ENCODE measurements at places on chromosomes 13 and 19.

DNA sequence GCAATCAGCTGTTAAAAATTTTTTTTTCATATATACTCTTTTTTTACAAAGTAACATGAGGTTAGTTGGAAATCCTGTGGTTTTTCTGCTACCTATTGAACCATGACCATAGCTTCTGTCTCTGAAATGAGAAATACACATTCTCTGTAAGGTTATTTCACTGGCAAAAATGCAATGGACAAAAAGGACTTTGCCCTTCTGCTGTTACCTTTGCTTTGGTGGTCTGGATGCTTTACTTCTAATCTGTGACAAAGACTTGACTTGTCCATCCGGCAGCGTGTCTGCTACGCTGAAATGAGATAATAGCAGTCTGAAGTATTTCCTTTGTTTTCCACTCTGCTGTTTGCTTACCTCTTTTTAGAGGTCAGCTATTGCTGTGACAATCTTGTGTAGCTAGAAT lies 412.8 kb downstream of the SLITRK6 start:
- no peak for DNase-seq

- DNase-seq = peak; percentile 81
Observed at GRCh38 chr19:7926021-7926726, at the start of gene CTXN1. TSS of gene CTXN1 (minus strand) at chr19:7926135. CDS start at chr19:7925538, 597 bp downstream.

- DNase-seq = no peak
Observed at GRCh38 chr19:8403098-8403819, 9.8 kb upstream of the MARCHF2 start.

DNA sequence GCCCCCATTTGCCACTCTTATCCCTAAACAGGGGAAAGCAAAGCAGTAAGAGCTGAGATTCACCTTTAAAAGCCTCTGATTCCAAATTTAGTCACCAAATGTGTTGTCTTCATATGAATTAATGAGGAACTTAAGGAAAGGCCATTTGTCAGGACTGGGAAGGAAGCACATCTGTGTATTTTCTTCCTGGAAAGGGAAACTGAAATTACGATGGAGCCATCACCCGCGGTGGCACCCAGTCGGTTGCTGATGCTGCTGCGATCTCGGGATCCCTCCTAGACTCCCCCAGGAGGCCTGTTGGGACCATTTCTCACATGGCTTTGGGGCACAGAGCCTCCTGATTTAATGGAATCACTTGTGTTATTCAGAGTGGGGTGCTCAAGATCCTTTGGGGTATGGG lies 7.4 kb upstream of the IL4I1 start:
- DNase-seq = no peak

DNA sequence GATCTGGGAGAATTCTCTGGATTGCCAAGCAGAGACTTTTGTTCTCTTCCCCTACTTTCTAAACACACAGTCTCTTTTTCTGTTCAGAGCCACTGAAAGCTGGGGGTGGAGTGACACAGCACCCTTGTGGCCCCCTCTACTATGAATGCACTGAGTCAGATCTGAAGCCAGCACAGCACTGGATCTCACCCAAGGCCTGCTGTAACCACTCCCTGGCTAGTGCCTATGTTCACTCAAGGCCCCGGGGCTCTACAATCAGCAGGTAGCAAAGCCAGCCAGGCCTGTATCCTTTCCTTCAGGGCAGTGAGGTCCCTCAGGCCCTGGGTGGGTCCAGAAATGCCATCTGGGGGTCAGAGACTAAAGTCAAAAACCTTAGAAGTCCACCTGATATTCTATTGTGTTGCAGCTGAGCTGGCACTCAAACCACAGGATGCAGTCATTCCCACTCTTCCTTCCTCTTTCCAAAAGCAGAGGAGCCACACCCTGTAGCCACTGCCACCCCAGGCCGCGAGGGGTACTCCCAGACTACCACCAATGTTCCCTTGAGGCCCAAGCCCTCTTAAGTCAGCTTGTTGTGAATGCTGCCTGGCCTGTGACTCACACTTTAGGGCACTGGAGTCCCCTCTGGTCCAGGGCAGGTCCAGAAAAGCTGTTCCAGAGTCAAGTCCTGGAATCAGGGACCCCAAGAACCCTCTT lies 110.1 kb upstream of the RXFP2 start:
- no peak for DNase-seq

DNA sequence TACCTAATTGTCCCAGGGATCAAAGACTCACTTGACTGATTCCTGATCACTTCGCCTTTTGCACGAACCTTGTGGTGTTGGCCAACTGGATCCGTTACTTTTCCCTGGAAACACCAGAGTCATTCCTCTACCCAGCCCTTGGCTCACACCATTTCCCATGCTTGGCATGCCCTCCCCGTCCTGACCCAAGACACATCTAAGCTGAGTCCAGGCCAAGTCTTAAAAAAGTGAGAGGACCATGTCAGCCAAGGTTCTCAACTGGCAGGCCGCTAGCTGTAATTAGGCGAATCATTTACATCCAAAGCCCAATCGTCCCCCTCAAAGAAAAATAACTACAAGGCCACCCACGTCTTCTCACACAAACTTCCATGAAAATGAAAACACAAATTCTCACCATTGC lies 11.5 kb downstream of the PLAUR start:
- no peak for DNase-seq

GRCh38 chr13:98466634-98467236 lies 110.2 kb downstream of the STK24 start:
- peak; percentile 52 for DNase-seq

DNA sequence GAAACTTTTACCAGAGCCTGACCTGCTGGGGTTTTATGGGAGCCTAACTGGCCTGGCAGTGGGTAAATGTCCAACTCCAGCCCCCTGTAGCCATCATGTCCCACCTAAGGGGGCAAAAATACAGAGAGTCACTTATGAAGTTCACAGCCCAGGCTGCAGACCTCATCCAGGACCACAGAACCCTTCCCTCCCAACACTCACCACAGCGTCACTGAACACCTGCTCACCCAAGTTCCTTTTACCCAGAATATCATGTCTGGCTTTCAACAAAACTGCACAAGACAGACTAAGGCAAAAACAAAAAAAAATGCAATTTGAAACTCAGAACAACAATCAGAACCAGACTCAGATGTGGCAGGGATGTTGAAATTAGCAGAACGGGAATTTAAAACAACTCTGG lies 6.4 kb downstream of the CEACAM3 start:
- no peak for DNase-seq

GRCh38 chr19:10422846-10423245 lies 2.5 kb downstream of the PDE4A start:
- DNase-seq = no peak

DNA sequence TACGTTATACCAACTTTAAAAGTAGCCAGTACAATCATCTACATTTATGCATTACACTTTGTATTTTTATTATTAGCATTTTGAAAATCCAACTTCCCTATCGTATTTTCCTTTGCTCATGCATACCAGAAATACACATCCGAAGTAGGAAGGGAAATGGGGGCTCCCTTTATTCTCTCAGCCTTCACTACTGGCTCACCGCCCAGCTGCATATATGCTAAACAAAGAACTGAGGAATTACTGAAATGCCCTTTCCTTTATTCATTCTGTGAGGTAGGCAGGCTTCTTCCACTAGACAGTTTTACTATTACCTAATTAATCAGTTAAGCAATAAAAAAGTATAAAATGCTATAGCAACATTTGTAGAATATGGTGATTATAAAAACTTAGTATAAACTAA lies 291.6 kb downstream of the KLF12 start:
- no peak for DNase-seq

GRCh38 chr13:104937881-104938280 lies 1597.6 kb downstream of the EFNB2 start:
- DNase-seq = no peak

DNA sequence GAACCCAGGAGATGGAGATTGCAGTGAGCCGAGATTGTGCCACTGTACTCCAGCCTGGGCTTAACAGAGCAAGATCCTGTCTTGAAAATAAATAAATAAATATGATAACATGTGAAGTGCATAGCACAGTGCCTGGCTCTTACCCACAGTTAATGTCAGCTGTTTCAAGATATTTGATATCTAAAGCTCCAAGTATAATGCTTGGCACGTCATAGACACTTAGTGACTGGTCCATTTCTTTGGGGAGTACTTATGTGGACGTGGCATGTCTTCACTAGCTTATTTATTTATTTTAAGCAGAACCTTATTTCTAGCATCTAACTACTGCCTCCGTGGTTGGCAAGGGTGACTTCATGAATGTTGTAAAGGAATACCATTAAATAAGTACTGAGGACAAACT lies 18.8 kb downstream of the GARRE1 start:
- DNase-seq = no peak

DNA sequence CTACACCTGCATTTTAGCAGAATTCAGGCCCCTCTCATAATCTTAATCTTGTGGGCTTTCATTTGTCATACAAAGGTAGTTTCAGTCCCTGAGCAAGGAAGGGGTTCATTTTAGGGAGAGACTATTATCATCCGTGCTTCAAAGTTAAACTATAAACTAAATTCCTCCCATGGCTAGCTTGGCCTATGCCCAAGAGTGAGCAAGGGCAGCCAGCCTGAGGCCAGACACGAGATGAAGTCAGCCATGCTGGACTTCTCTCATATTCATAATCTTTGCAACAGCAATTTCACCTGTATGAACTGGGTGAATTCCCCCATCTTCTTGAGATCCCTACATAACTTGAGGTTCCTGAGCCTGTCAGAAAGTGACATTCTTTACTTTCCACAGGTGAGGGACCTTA lies 13.0 kb downstream of the ERICH4 start:
- DNase-seq = no peak

GRCh38 chr13:43983373-43983772 lies 103.7 kb downstream of the LACC1 start:
- no peak for DNase-seq

DNA sequence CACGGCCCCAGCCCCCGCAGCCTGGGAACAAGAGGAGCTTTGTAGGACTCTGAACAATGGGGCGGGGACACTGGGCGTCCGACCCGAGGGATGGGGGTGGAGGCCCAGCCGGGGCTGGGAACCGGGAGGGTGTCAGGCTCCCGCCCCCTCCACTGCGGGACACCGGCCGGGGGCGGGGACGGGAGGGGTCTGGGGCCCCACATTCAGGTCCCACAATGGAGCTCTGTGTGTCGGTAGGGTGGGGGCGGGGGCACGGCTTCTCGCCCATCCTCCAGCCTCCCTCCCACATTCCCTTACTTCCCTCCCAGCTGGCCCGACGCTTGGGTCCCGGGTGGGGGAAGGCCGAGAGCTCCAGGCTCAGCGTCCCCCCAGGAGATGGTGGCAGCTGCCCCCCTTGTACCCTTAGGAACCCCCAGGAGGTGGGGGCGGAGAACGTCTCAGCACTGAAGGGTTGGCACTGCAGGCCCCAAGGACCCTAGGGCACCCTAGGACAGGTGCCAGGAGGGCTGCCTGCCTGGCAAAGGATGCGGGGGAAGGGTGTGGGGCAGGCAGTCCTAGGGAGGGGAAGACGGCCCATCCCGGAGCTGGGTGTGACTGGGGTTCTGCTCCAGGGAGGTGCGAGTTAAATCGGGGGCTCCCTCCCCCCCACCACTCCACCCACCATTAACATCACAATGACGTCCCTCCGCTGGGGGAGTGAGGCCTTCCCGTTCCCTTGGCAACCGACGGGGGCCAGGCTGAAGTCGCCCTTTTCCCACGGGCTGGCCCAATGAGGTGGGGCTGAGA lies 5.3 kb downstream of the TTYH1 start:
- DNase-seq = no peak

DNA sequence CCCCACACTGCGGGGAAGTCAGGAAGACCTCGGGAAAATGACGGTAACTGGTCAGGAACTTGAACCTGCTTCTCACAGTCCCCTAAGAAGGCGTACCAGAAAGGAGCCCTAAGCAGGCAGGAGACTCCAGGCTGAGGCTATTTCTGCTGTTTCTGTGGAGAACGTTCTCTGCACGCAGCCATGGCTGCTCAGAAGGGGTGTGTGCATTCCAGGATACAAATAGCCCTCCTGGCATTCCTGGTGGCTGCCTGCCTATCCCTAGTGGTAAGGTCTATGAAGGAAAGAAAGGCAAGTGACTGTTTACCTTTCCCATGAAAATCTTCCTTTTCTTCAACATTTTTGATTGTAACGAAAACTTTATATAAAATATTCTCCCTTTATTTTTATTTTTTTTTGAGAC lies 2.5 kb downstream of the SGCG start:
- no peak for DNase-seq

- no peak for DNase-seq
Observed at GRCh38 chr19:36409841-36410240, 8.6 kb downstream of the ZFP82 start.

- DNase-seq = no peak
Observed at GRCh38 chr13:27396252-27396846, 28.1 kb upstream of the GTF3A start.

GRCh38 chr19:8567522-8568172 lies 9.6 kb downstream of the MYO1F start:
- DNase-seq = no peak

GRCh38 chr13:28984825-28985224 lies 164.7 kb downstream of the MTUS2 start:
- DNase-seq = no peak

- no peak for DNase-seq
Observed at GRCh38 chr13:84917252-84917878, 881.9 kb downstream of the SLITRK6 start.

GRCh38 chr13:106917024-106917571 lies 349.2 kb upstream of the ARGLU1 start:
- DNase-seq = no peak

DNA sequence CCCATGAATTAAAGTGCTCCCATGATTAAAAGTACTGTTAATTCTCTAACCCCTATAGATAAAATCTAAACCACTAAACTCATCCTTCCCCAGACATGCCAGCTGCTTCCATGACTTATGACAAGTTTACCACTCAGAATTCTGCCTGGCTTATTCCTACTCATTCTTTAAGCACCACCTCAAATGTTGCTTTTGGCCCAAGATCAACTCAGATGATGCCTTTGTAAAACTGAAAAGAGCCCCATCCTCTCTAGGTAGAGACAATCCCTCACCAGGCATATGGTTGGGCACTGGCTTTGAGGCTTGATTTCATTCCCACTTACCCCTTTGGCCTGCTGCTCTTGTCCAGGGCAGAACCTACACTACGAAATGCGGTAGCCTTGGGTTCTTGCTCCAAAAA lies 250.0 kb downstream of the DNAJC15 start:
- no peak for DNase-seq

- peak; percentile 79 for DNase-seq
Observed at GRCh38 chr19:46487802-46488445, 7.7 kb downstream of the PNMA8B start.

DNA sequence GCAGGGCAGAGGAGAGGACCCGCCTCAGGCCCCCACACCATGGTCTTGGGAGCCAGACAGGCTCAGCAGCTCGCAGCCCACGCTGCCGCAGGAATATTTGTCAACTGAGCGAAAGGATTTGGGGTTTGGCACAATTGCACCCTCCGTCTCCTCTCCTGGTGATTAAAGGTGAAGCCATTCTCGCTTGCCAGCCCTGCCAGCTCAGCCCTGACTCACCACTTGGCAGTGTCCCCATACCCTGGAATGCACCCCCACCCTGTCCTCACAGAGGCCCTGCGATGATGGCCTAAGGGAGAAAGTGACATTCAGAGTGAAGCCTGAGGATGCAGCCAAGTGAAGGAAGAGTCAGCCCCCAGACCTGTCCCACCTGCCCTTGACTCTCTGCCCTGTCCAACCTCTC lies 18.8 kb downstream of the CYTH2 start:
- DNase-seq = no peak
